ENCODE measurements at places on chromosomes 3 and 15.

- DNase-seq: no peak
Observed at GRCh38 chr3:195072916-195073564, 197.9 kb downstream of the XXYLT1 start.

DNA sequence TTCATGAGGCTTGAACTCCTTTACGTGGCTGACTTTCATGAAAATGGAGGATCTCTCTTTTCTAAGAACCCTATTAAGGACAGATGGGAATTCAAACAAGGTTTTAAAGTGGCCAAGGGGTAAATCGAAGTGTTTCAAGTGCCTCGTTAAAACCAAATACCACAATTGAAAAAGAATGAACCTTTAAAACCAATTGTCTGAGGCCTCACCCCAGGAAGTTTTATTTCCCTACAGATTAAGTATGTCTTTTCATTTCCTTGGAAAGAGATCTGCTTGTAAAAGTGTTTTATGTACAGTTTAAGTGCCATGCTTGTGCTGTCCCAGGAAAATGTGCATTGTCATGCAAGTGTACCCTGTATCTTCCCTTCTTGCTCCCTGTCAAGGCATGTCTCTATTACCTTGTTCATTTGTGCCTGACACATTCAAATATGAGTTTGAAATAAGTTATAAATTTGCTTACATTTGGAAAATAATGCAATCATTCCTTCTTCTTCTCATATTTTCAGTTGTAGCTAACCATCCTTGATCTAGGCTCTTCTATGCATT, 138.7 kb downstream of the ZPLD1 start:
- no peak for DNase-seq

DNA sequence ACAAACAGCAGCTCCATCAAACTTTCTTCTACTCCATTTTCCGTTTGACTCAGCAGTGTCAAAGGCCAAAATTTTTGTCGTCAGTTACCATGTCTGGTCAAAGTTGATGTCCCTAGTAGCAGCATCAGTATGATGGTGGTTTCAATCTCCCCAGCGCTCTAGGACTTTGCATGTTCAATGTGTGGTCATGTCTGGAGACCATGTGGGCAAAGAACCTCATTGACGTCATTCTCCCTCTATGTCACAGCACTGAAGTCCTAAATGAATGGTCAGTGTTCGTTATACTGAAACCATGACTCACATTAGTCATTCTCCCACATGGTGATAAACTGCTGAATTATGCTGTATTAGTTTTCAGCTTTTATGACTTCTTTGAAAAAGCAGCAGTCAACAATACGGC, 23.2 kb downstream of the SHC4 start:
- DNase-seq: no peak

GRCh38 chr3:168134931-168135330, 39.2 kb upstream of the GOLIM4 start:
- no peak for DNase-seq

DNA sequence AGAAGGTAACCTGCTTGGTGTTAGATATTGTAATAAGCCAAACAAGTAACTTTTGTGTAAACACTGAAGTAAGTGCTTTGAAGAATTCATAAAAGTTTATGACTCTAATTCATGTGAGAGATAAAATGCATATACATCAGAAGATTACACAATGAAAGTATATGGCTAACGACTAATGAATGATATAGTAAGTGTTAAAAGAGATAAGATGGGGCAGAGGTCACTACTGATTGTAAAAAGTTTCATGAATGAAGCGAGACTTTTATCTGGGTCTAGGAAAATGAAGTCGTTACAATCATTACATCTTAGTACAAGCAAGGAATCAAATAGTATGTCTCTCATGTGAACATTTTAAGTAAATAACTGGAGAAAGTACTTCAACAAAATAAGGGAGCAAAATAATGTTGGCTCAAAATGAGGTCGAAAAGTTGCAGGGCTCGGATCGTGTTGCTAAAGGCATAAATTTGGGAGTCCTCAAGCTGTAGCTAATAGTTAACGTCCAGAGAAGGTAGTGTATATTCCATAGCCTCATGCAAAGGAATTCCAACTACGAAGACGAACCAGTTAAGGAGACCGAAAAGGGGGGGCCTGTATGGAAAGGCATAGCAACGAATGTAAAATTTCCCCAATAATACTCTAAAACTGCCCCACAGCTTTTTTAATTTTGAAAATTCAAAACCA, 984 bp upstream of the DUT start:
- no peak for DNase-seq

GRCh38 chr3:21672303-21672702, 78.7 kb downstream of the ZNF385D start:
- no peak for DNase-seq

GRCh38 chr3:103184772-103185171, 750.0 kb downstream of the ZPLD1 start:
- no peak for DNase-seq

GRCh38 chr15:92796161-92796611, 103.9 kb upstream of the CHD2 start:
- DNase-seq: no peak

DNA sequence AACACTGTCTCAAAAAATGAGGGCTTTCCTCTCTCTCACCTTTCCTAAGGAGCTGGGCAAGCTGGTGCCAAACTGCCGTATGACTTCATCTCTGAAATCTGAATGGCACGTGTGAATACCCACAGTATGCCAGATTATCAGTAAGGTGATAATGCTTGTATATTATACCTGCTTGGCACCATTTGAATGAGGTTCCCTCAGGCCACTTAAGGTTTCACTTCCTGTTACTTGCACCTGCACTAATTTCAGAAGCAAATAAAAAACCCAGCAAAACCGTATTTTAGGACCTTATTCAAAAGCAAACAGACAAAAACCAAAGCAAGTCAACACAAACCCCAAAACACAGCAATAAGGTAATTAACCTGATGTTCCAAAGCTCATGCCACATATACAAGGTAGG, 19.7 kb downstream of the FOXP1 start:
- no peak for DNase-seq

- DNase-seq: peak; percentile 43
Observed at GRCh38 chr3:169769287-169770181, at the start of gene ACTRT3. TSS of gene ACTRT3 (minus strand) at chr3:169769561. CDS start at chr3:169769520, 41 bp downstream.

DNA sequence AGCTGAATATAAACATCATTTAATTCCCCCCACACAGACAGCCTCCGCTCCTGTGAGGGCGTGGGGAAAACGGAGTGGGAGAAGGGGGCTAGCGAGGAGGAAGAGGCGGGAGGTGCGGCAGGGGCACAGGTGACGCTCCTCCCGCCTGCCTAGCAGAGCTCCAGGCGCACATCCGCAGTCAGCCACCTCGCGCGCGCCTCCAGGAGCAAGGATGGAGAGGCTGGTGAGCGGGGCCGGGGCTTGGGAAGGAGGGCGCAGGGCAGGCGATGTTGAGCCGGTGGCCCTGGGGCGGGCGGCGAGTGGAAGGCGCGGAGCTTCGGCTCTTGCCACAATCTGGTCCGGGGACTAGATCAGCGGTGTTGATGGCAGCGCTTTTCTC, at the start of gene CD200:
TSS of gene CD200 (plus strand) at position 155 of the 379 bp plus-strand sequence. CDS start at position 212, 57 bp downstream.
- peak; percentile 43 for DNase-seq

DNA sequence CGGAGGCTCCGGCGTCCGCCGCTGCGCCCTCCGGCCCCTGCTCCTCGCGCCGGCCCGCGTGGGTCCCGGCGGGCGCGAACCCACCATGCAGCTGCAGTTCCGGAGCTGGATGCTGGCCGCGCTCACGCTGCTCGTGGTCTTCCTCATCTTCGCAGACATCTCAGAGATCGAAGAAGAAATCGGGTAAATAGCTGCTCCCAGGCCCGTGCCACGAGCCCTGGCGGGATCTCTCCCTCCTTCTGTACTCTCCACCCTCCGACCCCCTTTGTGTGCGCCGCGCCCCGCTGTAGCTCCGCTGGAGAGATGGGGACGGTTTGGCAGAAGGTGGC, 263 bp downstream of the ST8SIA2 start:
- DNase-seq: no peak

DNA sequence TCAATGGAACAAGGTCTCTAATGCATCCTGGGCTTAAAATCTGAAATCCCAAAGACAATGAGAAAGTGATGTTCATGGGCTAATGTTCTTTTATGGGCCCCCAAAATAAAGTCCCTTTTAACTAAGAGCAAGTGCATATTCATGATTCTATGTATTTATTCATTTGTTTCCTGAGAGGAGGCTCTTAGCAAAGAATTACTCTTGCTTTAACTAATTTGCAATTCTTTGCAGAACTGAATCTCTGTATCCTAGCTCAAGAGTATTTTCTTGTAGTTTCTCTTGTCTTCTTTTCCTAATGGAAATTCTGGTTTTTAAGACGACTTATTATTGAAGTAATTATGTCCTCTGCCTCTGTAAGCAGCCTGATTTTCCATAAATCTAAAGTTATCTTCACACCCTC, 202.2 kb upstream of the TP63 start:
- DNase-seq: no peak

DNA sequence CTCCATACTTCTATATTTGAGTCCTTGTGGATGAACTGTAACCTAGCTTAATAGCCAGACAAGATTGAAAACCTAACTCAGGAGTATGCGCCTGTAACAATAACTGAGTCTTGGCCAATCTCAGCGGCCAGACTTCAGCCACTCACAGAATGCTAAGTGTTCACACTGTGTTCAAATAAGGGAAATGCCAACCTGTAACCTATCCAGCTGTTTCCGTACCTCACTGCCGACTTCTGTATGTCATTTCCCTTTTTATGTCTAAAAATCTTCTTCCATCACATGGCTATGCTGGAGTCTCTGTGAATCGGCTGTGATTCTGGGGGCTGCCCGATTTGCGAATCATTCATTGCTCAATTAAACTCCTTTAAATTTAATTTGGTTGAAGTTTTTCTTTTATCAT, 169.2 kb downstream of the NFKBIZ start:
- no peak for DNase-seq

DNA sequence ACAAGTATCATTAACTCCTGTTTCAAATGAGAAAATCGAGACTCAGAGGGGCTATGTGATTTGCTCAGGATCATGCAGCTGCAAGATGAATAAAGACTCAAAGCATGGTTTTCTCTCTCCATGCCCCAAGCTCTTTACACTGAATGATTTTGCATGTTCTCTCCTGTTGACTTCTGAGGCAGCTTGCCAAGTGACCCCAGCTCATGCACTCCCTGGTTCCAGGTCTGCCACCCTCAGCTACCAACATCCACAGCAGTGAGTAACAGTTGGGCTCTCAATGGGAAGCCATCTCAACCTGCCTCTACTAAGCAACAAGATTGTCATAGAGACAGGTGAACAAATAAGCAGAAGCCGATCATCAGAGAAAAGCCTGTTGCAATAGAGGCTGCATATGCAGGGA, 116.9 kb upstream of the GADL1 start:
- DNase-seq: no peak

GRCh38 chr3:98980915-98981596, 79.6 kb upstream of the DCBLD2 start:
- DNase-seq: no peak

DNA sequence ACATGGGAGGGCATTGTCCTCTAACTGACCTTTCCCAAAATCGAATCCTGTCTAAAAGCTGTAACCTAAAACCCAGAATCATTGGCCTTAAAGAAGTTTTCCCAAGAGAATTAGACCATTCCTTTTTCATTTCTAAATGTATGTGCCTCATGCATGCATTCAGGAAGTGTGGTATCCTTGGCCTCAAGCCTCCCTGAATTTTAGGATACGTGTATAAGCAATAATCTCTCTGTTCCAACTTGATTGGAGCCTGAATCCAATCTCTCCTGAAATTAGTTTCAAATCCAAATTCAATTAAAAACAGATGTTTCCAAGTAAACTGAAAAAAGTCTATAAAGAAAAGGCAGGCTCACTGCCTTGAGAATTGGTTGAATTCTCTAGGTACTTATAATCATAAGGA, 86.0 kb upstream of the VEPH1 start:
- no peak for DNase-seq

DNA sequence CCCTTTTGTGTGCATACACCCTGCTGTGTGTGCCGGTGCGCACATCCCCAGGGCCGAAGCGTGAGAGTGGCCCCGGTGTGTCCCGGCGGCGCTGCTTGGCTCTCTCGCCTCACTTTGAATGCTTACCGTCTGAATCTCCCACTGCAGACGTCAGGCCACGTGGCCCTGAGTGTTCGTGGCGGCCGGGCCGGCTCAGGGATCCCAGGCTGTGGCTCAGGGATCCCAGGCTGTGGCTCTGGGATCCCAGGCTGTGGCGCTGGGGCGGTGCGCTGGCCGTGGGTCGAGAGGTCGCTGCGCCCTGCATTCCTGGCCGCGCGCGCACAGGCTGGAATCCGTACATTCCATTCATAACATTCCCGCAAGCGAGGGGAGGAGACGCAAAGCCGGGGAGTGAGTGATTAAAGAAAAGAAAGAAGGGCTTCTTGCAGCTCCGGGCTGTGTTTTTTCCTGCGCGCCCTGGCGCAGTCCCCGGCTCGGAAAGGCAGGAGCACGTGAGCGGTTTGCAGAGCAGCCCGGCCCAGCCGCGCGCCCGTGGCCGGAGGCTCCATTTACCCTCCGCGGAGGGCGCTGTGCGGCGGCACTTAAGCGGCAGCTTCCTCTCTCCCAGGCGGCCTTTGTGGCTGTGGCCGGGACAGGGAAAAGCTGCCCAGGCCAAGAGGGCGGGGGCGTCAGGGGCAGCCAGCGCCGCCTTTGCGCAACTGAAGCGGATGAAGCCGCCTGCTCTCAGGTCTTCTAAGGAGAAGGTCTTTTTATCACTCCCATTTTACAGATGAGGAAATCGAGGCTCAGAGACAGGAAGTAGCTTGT, 87.0 kb upstream of the ALDH1L1 start:
- no peak for DNase-seq

DNA sequence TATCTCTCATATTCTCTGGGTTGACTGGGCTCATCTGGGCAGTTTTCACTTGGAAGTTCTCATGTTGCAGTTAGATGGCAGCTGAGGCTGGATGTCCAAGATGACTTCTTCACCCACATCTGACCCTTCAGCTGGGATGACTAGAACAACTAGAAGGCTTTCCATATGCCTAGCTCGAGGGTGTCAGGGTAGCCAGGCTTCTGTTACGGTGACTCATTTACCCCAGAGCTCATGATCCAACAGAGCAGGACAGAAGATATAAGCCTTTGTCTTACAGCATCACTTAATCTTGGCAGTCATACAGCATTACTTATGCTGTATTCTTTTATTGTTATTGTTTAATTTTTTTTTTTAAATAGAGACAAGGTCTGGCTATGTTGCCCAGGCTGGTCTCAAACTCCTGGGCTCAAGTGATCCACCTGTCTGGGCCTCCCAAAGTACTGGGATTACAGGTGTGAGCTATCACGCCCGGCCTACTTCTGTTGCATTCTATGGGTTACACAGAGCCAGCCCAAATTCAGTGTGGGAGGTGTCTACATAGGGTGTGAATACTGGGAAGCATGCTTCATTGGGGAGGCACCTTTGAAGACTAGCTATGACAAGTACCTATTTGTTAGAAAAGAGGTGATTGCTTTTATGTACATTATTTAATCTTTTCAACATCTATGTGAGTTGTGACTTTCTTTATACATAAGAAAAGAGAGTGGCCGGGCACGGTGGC, 10.7 kb downstream of the HMCES start:
- no peak for DNase-seq

DNA sequence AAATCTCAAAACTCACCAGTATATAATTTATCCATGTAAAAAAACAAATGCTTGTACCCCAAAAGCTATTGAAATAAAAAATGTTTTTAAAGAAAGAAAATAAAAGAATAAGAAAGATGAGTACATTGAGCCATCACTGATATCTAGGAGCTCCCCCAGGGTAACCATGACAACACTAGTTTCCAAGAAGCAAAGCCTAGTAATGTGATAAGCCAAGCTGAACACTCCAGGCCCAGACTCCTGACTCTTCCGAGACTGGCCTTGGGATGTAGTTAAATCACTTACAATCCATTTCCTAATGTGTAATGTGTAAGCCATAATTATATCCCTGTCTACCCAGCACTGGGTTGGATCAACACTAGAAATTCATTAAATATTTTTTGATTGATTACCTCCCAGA, 21.1 kb upstream of the ATP8B4 start:
- no peak for DNase-seq
